ENCODE measurements at places on chromosomes 5 and 9.

DNA sequence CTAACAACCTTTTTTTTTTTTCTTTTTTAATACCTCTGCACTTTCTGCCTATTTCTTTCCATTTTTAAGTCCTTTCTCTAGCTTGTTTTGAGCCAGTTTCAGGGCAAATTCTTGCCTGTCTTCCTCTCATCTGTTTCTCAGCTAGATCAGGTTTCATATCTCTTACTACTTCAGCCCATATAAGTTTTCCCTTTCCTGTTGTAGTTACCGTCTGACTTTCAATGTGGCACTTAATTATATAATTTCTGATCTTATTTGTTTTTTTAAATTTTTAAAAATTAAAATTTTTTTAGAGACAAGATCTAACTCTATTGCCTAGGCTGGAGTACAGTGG lies 104.7 kb upstream of the ELL2 start:
- no peak for DNase-seq

GRCh38 chr9:18798106-18798505 lies 234.9 kb downstream of the SAXO1 start:
- DNase-seq: no peak

GRCh38 chr5:143758750-143759149 lies 53.2 kb upstream of the HMHB1 start:
- no peak for DNase-seq

DNA sequence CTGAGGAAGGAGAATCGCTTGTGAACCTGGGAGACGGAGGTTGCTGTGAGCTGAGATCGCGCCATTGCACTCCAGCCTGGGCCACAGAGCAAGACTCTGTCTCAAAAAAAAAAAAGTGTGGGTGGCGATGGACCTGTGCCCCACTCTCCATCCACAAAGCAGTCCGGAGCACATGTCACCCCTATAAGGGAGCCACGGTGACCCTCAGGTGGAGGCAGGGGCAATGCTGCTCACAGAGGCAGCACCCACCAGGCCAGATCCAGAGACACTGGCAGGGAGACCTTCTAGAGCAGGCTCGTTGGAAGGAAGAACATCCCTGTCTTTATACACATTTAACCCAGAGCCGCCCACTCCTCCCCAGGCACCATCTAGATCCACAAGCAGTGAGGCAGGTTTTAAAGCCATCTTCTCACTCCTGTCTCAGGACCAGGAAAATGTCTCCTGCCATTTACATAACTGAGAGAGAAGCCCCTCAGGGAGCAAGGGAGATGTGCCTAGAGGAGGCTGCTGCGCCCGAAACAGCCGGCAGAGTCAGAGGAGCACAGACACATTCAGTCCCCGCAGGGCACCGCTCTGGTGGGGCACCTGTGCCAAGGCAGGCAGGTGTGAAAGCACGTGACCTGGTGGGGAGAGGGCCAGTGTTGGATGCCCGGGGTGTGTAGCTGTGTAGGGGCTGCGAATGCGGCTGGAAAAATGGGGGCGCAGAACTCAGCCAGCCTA lies 31.6 kb upstream of the ADAMTS2 start:
- DNase-seq: no peak

DNA sequence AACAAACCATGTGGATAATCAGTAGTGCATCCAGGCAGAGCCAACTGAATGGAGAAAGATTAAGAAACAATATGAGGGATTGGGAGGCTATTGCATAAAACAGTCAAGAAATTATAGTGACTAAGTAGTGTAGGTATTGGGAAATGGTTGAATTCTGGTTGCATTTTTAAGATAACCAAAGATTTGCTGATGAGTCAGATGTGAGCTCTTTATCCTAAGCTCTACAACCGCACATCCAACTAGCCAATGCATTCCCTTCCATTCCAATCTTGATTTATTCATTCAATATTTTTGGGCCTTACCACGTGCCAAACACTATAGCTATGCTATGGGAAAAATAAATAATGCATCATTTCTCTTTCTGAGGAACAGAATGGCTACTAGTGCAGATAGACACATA lies 524.5 kb upstream of the RGMB start:
- no peak for DNase-seq

DNA sequence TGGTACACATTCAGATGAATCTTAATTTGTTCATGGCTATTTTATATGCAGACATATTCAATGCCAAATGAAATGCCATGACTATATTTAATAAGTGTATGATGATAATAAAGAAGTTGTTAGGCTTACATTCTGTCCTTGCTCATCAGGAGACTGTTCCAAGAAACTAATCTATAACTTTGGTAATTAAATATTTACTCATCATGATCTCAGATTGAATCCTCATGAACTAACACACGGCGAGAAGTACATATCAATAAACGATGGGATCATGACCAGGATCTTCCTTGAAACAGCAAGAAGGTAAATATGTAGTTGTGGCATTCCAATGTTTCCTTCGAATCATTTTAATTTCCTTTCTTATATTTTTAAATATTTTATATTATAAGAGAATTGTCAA lies 12.5 kb upstream of the AGGF1 start:
- no peak for DNase-seq

DNA sequence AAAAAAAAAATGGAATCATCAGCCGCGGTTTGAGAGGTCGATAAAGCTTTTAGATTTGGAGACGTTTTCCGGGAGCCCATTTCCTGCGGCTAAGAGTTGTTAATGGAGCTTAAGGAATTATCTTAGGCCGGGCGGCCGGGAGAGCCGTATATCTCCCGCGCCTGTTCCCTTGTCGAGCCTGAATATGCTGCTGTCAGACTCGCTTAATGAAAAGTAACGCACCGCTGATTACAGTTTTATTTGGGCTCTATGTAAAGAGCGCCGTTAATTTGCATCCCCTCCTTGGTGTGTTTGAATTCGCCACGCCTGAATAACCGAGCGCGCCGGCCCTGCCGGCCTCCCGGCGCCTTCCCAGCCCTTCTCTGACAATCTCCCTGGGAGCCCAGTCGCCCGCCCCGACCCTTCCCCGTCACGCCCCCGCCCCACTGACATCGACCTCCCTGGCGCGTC lies 7.9 kb downstream of the IRX4 start:
- DNase-seq: no peak

DNA sequence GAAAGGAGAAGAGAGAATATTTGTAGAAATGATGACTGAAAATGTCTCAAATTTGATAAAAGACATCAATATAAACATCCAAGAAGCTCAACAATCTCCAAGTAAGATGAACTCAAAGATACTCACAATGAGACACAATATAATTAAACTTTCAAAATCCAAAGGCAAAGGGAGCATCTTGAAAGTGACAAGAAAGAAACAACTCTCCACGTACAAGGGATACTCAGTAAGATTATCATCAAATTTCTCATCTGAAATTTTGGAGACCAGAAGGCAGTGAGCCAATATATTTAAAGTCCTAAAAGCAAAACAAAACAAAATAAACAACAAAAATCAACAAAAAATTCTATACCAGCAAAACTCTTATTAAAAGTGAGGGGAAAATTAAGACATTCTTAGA lies 428.7 kb downstream of the NFIB start:
- no peak for DNase-seq

DNA sequence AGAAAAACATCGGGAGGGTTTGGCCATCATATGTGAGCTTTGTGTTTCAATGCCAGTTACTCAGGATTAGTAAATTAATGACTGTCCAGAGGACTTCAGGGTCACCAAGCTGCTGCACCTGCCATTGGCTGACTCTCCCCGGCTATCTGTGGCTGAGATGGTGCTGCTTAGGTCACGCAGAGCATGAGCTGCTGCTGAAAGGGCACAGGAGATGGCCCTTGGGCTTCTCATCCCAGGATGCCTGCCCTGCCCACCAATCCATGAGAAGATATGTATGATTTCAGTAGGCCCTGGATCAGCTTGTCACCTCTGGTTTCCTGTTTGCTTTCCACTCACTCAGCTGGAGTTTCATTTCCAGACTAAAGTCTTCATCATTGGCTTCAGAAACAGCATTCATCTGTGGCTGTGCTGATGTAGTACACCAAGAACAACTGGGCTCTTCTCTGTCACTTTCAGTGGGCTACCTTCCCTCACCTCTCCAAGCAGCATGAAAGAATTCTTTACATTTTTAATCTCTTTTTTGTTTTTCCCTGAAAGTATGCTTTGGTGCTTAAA lies 2.4 kb upstream of the CATSPER3 start:
- DNase-seq: no peak

- no peak for DNase-seq
These were observed 81.9 kb upstream of the FREM1 start for GRCh38 chr9:14992081-14992480.

GRCh38 chr5:103394676-103395075 lies 136.1 kb downstream of the MACIR start:
- DNase-seq: no peak

DNA sequence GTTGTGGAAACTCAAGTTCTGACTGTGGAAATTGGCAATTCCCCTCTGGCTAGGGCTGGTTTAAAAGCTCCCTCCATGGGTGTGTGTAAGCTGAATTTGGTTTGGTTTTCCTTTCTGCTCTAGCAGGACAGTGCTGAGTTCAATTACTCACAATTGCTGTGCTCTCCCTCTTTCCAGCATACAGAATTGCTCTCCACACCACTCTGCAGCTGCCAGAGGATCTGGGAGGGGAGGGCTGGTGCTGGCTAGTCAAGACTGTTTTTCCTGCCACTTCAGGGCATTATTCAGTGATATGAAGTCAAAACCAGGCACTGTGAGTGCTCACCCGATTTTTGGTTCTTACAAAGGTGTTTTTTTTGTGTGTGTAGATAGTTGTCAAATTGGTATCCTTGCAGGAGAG lies 336.9 kb upstream of the SLC24A2 start:
- no peak for DNase-seq

GRCh38 chr5:156764176-156764971 lies 85.7 kb upstream of the PPP1R2B start:
- DNase-seq: no peak

DNA sequence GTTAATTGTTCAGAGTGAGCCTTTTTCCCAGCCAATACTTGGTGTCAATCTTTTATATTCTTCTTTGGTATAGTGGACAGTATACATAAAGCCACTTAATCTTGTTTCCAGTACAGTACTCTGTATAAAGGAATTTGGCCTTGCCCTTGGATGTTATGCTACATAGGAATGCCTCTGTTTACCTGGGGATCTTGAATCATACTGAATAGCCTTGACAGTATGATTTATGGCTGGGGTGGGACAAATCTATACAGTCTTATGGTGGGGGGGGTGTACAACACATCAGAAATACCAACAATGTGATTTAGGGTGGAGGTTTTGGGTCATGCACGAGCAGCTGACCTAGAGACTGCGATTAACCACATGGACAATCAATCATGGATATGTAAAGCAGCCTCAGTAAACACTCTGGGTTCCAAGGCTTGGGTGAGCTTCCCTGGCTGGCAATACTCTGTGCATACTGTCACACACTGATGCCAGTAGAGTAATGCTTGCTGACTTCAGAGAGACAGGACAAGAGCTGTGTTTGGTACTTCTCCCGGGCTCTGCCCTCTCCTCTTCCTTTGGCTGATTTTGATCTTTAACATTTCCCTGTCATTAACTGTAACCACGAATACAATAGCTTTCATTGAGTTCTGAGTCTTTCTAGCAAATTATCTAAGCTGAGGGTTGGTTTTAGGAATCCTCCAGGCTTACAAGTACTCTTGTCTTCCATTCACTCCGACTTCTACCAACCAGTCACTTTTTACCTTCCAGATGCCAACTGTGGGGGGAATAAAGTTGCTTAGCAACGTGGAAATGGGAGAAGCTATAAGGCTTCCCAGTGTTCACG lies 84.6 kb downstream of the IARS1 start:
- DNase-seq: no peak

- no peak for DNase-seq
These were observed 13.1 kb upstream of the IFNA14 start for GRCh38 chr9:21252721-21253547.

DNA sequence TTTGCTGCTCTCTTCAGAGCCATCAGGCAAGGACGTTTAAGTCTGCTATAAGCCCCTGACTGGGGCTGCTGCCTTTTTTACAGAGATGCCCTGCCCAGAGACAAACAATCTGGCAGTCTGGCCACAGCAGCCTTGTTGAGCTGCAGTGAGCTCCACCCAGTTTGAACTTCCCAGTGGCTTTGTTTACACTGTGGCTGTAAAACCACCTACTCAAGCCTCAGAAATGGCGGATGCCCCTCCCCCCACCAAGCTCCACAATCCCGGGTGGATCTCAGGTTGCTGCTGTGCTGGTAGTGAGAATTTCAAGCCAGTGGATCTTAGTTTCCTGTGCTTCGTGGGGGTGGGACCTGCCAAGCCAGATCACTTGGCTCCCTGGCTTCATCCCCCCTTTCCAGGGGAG lies 59.7 kb upstream of the SNCAIP start:
- DNase-seq: no peak

GRCh38 chr9:100211476-100211875 lies 112.4 kb downstream of the INVS start:
- no peak for DNase-seq
